ENCODE measurements at places on chromosomes 2 and 18.
A peak's percentile ranks its signal among the peaks of the same experiment; 100 is the strongest.

GRCh38 chr18:49731860-49732311 lies 81.4 kb downstream of the ACAA2 start:
- DNase-seq, result no peak

DNA sequence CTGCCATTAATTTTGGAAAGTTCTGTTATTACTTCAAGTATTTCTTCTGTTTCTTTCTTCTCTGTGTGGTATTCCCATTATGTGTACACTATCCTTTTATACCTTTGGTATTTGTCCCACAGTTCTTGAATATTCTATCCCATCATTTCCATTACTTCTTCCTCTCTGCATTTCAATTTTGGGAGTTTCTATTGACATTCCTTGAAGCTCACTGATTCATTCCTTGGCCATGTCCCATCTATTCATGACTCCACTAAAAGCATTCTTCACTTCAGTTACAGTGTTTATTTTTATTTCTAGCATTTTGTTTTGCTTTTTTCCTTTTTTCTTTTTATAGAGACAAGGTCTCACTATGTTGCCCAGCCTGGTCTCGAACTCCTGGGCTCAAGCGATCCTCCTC lies 30.3 kb downstream of the PROC start:
- no peak for DNase-seq

GRCh38 chr2:133642791-133643191 lies 74.5 kb upstream of the NCKAP5 start:
- DNase-seq, result no peak

GRCh38 chr18:37607281-37607680 lies 41.7 kb upstream of the CELF4 start:
- no peak for DNase-seq

DNA sequence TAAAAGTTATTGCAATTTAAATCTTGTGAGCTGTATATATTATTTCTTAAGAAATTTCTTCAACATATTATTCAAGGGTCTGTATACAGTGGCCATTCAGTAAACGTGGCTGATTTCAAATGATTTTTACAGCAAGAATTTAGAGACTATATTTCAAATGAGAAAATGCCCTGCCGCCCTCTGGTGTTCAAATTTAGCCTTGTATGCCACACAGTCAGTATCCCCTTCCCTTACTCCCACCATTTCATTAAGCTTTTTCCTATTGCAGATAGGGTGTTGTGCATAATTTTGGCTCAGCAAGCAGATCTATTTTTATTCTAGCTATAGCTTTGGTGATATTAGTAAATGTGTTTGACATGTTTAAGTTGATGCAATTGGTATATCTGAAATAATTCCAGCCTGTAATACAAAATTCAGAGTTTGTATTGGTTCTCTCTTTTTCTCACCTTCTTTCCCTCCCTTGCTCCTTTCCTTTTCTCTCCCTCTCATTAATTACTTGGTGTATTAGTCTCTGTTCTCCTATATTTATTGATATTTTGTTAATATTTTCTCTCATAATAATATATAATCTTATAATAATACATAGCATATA lies 22.8 kb upstream of the SCN7A start:
- peak; percentile 66 for DNase-seq

- no peak for DNase-seq
Observed at GRCh38 chr2:106941372-106941993, 55.5 kb upstream of the ST6GAL2 start.

- peak; percentile 23 for DNase-seq
Observed at GRCh38 chr2:197707316-197708213, 2.4 kb downstream of the MARS2 start.

DNA sequence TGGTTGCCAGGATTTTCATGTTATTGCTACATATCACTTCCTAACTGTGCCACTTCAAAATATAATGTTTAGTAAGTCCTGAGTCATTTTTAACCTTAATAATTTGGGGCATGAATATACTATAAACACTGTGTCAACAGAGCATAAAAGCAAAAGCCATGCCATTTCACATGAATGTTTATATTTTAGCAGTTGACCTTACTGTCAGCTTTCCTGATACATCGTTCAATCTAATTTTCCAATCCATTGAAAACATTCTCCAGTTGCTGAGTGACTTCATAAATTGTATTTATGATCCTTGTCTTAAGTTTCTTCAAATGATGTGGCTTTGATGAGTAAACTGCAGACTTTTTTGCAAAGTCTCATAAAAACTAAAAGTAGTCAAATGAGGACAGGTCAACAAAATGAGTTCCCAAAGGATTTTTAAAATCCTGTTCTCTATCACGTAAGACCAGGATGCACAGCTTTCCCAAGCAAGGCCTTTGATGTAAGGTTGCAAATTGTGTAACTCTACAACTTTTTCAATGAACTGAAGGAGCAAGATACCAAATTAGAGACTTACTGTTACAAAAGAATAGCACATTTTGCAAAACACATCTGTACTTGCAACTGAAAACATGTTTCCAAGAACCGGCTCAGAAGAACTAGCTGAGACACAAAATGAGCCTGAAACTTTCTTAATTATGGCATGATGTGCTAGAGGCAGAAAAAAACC lies 117.7 kb downstream of the SATB2 start:
- no peak for DNase-seq

- no peak for DNase-seq
Observed at GRCh38 chr2:157644776-157645175, 16.1 kb upstream of the ACVR1C start.

- peak; percentile 84 for DNase-seq
Observed at GRCh38 chr2:11155381-11156035, at the start of gene SLC66A3. Gene SLC66A3 (plus strand): TSS chr2:11155467. CDS start chr2:11155547, 80 bp downstream.

DNA sequence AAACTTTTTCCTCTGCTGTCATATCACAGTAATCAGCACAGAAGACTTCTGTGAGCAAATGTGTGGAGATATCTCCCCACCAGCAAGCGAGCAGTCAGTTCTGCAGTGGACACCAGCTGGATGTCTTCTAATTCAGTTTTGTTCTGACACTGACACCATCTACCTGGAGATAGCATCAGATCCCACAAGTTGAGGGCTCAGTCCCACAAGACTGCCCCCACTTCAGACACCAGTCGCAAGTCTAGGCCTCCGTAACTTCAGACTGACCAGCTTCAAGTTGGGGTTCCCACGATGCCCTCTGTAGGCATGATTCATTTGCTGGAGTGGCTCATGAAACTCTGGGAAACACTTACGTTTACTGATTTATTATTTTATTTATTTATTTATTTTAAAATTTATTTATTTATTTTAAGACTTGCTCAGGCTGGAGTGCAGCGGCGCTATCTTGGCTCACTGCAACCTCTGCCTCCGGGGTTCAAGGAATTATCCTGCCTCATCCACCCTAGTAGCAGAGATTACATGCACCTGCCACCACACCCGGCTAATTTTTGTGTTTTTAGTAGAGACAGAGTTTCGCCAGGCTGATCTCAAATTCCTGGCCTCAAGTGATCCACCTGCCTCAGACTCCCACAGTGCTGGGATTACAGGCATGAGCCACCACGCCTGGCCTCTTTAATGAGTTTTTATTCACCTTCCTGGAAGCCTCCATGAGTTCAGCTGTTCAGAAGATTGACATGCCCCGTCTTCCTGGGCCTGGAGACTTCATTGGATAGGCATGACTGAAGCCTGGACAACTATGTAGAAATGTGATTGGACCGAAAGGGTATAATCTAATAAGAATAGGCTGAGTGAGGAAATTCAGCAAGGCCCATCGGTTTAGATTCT lies 55.7 kb downstream of the PAPOLG start:
- DNase-seq, result no peak

DNA sequence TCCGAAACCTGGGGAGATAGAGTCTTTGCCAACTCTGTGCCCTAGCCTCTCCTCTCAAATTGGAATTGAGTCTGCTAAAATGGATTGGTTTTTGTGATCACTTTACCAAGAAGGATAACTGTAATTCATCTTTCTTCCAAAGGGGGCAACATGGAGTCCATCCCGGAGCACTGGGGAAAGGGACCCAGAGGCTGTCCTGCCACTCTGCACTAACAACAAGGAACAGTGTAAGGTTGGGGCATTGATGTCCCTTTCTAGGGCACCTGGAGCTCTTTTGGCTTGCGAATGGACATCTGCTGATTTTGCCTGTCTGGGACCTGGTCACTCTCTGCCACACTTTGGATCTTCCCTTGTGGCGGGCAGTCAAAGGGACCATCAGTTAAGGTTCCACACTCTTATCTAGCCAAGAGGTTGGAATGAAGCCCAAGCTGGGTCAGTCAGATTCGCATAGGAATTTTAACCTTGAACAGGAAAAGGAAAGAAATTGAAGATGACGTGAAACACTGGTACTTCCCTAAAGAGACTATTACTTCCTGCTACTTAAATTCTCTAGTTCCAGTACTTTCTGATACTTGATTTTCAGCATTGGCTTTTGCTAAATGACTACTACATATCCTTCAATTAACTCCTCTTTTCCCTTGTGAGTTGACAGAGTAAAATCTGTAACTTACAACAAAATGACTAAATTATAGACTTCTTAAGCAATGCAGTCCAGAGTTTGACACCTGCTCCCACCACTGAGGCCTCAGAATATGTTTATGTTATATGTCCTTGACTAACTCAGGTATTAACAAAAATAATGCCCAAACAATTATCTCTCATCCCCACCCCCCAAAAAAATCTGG lies 64.7 kb upstream of the KLF7 start:
- no peak for DNase-seq

DNA sequence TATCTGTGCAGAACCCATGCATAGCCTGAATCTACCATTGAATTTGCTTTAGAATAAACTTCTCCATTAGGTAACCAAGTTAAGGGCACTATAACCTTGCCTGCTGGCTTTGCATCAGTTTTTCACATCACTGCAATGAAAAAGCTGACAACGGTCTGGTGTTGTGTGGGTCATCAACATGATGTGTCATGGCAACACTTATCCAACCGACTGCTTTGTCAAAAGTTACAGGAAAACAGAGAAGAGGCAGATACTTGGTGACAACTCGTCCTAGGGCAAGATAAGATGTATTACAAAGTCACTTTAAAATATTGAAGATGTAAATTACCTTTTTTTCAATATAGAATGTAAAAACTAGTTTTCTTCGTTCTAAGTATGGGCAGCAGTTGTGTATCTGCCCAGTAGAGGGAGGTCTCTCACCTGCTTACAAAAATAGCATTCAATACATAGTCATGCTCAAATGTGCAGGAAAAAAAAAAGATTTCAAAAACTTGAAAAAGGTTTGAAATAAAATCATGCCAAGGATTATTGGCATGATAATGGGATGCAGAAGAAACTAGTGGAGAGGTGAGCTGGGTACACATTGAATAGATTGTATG lies 96.3 kb downstream of the EVA1A start:
- DNase-seq, result no peak

Data from muscle of arm (tissue), 14 donors.